ENCODE measurements at places on chromosomes 3 and 15. TPM values are rescaled to one million over a fixed set of nuclear protein-coding genes. Genes with fewer than 3 reads are reported as not detected.
A peak's percentile ranks its signal among the peaks of the same experiment; 100 is the strongest.

DNA sequence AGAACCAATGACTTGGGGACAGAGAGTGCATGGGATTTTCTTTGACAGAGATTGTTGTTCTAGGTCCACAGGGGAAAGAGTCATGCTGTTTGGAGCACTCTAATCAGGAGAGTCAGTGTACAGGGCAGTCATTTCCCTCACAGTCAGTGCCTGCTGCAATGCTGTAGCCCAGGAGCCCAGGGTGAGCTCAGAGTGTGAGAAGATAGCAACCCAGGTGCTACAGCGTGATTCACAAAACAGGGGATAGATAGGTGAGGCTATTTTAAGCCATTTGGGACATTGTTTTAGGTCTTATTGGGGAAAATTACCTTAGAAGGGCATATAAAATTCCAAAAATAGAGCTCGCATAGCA, 37.3 kb downstream of the LNP1 start:
- DNase-seq, result no peak
- no peaks in the 10 kb centered on the region for H3K4me1 ChIP-seq
- H3K27me3 ChIP-seq, result no peaks in the 10 kb centered on the region
- peaks cover 10% of the 10 kb centered on the region for H3K36me3 ChIP-seq

DNA sequence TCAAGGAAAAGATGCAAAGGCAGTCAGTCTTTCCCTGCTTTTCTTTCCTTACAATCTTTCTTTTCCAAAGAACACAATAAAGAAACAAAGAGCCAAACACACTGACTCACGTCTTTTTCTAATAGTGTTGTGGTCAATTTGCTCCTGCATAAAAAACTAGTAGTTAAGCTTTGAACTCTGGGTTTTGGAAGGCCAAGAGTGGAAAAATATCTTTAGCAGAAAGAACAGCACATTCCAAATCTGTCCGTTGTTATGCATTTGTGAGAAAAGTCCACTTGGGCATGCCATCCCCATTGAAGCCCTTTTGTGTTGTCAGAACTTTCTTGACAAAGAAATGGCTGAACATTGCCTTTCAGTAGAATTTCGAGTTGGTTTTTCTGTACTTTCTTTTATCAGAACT, 18.2 kb downstream of the COL8A1 start:
- no peak overlapping the region for H3K4me3 ChIP-seq
- peaks cover 4% of the 10 kb centered on the region for H3K4me1 ChIP-seq
- H3K27ac ChIP-seq, result no peak overlapping the region
- H3K27me3 ChIP-seq, result no peaks in the 10 kb centered on the region
- DNase-seq, result no peak
- H3K36me3 ChIP-seq, result no peaks in the 10 kb centered on the region

- H3K36me3 ChIP-seq, result peaks cover 20% of the 10 kb centered on the region
- peaks cover 42% of the 10 kb centered on the region for H3K4me1 ChIP-seq
- H3K27me3 ChIP-seq, result no peaks in the 10 kb centered on the region
Observed at GRCh38 chr3:56064684-56065083, 403.6 kb downstream of the ERC2 start.

DNA sequence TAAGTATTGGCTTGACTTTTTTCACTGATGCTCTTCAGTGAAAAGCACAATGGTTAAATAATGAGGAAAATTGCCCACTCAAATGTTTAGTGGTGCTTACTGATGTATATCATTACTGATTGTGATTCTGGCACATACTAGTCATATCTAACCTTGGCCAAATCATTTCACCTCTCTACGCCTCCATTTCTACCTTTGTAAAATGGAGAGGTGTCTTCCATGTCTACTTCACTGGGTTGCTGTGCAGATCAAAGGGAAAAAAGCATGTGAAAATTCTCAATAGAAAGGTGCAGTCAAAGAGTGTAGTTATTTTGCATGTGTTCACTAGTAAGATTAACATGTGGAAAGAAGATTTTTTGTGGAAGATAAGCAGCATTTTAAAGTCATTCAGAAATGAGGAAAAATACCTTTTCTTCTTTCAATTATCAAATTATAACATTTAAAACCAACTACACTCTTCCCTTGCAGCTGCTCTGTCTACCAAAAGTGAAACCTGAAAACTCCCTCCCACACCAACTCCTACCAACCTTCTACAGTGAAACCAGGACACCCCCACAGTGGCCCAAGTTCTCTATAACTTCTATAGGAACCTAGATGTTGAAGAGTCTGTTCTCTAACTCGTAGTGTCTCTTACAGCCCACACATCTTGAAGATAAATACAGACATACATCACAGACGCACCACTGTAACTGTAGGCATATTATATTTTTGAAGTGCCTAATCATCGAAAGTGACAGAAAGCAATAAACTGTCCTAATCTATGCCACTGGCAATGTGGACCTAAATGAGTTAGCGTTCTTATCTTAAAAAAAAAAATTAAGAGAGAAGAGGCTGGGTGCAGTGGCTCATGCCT, 1.4 kb downstream of the CD200R1 start:
- no peaks in the 10 kb centered on the region for H3K27me3 ChIP-seq
- DNase-seq, result no peak
- H3K4me3 ChIP-seq, result no peak overlapping the region
- H3K27ac ChIP-seq, result no peak overlapping the region
- H3K4me1 ChIP-seq, result no peaks in the 10 kb centered on the region

GRCh38 chr3:50264383-50264963, 4.5 kb upstream of the SEMA3B start:
- H3K36me3 ChIP-seq, result no peaks in the 10 kb centered on the region
- H3K4me3 ChIP-seq, result peak overlapping the region; percentile 35
- H3K27me3 ChIP-seq, result peaks cover 3% of the 10 kb centered on the region
- peaks cover 38% of the 10 kb centered on the region for H3K4me1 ChIP-seq
- peak; percentile 77 for DNase-seq

DNA sequence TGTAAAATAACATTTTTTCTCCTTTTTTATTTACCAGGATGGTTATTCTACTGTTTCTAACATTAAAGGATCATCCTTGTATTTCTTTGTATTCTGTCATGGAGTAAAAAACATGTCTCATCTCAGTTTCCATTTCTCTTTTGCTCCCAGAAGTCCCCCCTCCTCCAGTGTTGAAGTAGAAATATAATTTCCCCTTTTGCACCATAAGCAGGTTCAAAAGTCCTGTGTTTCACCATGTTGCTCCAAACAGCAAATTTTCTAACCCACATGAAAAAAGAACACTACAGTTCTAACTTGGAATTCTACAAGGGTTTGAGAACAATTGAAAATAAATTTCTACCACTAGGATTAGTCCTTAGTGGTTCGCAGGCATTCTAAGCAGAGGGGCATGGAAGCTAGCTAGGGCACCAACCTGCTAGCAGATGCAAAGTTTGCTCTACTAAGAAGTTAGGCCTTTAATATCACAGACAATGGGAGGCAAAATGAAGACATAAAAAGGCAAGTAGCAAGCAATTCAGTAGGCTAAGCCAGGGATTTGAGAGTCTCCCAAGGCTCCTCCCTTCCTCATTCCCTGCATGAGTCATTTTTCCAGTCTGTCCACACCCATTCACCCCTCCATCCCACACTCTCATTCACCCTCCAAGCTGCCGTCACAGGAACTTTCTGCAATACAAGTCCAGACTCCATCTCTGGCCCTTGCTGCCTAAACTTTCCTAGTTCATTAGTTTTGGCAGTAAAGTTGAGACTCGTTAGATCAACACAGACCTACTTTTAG, 2.3 kb upstream of the MBNL1 start:
- H3K27ac ChIP-seq, result peak overlapping the region; percentile 9
- no peak for DNase-seq
- H3K27me3 ChIP-seq, result peaks cover 48% of the 10 kb centered on the region
- H3K36me3 ChIP-seq, result no peaks in the 10 kb centered on the region
- H3K4me1 ChIP-seq, result peaks cover 13% of the 10 kb centered on the region

GRCh38 chr3:5054098-5054497, 68.0 kb upstream of the ARL8B start:
- no peak overlapping the region for H3K4me3 ChIP-seq
- H3K27ac ChIP-seq, result no peak overlapping the region
- peaks cover 46% of the 10 kb centered on the region for H3K27me3 ChIP-seq
- H3K36me3 ChIP-seq, result no peaks in the 10 kb centered on the region

GRCh38 chr3:120615847-120616609, 19.9 kb downstream of the NDUFB4 start:
- no peak overlapping the region for H3K27ac ChIP-seq
- DNase-seq, result no peak
- no peaks in the 10 kb centered on the region for H3K4me1 ChIP-seq
- no peak overlapping the region for H3K4me3 ChIP-seq
- H3K27me3 ChIP-seq, result no peaks in the 10 kb centered on the region

- peak overlapping the region; percentile 84 for H3K4me3 ChIP-seq
- peaks cover 15% of the 10 kb centered on the region for H3K27me3 ChIP-seq
- peaks cover 14% of the 10 kb centered on the region for H3K36me3 ChIP-seq
- DNase-seq, result no peak
- H3K4me1 ChIP-seq, result peaks cover 15% of the 10 kb centered on the region
Observed at GRCh38 chr3:184336547-184337398, 627 bp upstream of the FAM131A start.

- H3K4me1 ChIP-seq, result peaks cover 13% of the 10 kb centered on the region
- peak overlapping the region; percentile 62 for H3K27ac ChIP-seq
- DNase-seq, result no peak
- H3K4me3 ChIP-seq, result peak overlapping the region; percentile 54
Observed at GRCh38 chr15:92899601-92899947, 550 bp upstream of the CHD2 start.

GRCh38 chr15:25394898-25395297, 43.9 kb downstream of the UBE3A start:
- H3K4me3 ChIP-seq, result no peak overlapping the region
- DNase-seq, result no peak
- H3K27me3 ChIP-seq, result no peaks in the 10 kb centered on the region
- H3K4me1 ChIP-seq, result no peaks in the 10 kb centered on the region
- H3K36me3 ChIP-seq, result peaks cover 19% of the 10 kb centered on the region

DNA sequence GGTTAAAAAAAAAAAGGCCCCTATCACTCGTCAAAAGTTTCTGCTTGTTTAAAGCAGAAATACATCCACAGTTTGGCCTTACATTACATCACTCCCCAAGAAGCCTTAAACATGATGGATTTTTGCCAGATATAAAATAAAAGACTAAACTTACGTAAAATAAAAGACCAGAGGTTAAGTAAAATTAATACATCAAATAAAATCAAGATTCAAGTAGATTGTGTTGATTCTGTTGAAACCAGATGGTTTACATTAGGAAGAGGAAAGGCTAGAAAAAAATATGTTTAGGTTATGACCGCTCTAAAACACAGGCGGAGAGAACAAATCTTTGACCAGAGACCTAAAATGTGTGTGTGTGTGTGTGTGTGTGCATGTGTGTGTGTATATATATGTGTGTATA, 104.1 kb downstream of the DUT start:
- H3K27me3 ChIP-seq, result no peaks in the 10 kb centered on the region
- H3K36me3 ChIP-seq, result no peaks in the 10 kb centered on the region
- peaks cover 2% of the 10 kb centered on the region for H3K4me1 ChIP-seq
- no peak for DNase-seq

GRCh38 chr3:65377637-65378036, 661.1 kb downstream of the MAGI1 start:
- H3K4me1 ChIP-seq, result no peaks in the 10 kb centered on the region
- H3K27ac ChIP-seq, result no peak overlapping the region
- no peak overlapping the region for H3K4me3 ChIP-seq
- DNase-seq, result no peak
- no peaks in the 10 kb centered on the region for H3K27me3 ChIP-seq
- H3K36me3 ChIP-seq, result peaks cover 54% of the 10 kb centered on the region

DNA sequence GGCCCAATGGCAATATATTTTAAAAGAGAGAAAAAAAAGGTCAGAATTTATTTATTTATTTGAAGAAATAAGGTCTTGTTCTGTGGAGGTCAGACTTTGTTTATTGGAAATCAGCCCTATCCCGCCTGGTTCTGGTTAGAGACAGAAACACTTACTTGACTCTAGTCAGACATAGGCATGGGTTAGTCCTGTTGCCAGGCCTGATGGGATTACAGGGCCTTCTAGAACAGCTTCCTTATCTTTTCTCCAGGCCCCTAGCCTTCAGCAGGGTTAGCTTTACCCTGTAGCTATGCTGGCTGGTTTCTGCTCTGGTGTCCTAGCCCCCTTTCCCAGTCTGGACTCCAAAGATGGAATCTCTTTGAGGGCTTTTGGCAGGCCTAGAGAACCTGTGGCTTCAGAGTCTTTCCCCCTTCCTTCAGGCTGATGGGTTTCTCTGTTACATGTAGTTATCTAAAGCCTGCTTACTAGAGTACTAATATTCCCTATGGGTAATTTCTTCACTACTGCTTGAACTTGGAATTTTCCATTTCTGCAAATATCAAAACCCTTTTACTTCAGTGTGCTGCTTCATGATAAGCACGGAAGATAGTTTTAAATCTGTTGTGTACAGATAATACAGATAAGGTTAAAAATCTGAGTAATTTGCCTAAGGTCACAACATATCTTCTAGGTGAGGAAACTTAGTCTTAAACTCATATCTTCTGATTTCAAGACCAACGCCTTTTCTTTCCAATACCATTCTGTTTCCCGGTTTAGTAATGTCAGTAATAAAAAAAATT, 10.6 kb downstream of the IREB2 start:
- H3K4me1 ChIP-seq, result peaks cover 14% of the 10 kb centered on the region
- peak overlapping the region; percentile 66 for H3K27ac ChIP-seq
- DNase-seq, result no peak
- H3K36me3 ChIP-seq, result peaks cover 23% of the 10 kb centered on the region
- H3K4me3 ChIP-seq, result no peak overlapping the region

GRCh38 chr3:150787741-150788370, 24.9 kb upstream of the SIAH2 start:
- no peaks in the 10 kb centered on the region for H3K4me1 ChIP-seq
- peaks cover 14% of the 10 kb centered on the region for H3K27me3 ChIP-seq
- H3K36me3 ChIP-seq, result no peaks in the 10 kb centered on the region
- peak; percentile 71 for DNase-seq

DNA sequence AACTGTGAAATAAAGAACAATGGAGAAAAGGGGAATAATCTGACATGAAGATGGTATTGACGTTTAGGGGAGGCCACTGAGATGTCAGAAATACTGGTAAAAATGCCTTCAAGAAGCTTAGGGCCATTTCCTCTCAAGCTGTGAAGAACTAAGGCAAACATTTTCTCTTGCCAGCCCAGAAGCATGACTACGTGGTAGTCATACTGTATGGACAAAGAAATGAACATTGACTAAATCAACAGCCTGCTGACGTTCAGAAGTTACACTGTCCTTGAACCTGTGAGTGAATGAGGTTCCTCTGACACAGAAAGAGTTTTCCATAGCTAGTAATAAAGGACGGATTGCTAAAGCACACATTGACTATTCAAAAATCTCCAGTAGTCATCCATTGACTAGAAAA, 121.0 kb downstream of the P3H2 start:
- no peaks in the 10 kb centered on the region for H3K36me3 ChIP-seq
- no peaks in the 10 kb centered on the region for H3K27me3 ChIP-seq
- no peak for DNase-seq
- no peak overlapping the region for H3K27ac ChIP-seq
- H3K4me3 ChIP-seq, result no peak overlapping the region

- DNase-seq, result no peak
- no peaks in the 10 kb centered on the region for H3K36me3 ChIP-seq
- H3K27ac ChIP-seq, result no peak overlapping the region
- no peak overlapping the region for H3K4me3 ChIP-seq
Observed at GRCh38 chr3:28134792-28135375, 106.5 kb upstream of the CMC1 start.

CPB1 gene
- not detected for total RNA-seq

INKA1 gene
- total RNA-seq, result not detected

CMSS1 gene
- 43.5 TPM for total RNA-seq

PAQR9 gene
- 2.5 TPM for total RNA-seq

CIDEC gene
- total RNA-seq, result not detected

GNAT1 gene
- total RNA-seq, result 0.91 TPM

LYZL4 gene
- not detected for total RNA-seq

ETFA gene
- total RNA-seq, result 105 TPM
